T-helper 9 cell (primary cell): ENCODE measurements at places on chromosomes 2 and 18.

DNA sequence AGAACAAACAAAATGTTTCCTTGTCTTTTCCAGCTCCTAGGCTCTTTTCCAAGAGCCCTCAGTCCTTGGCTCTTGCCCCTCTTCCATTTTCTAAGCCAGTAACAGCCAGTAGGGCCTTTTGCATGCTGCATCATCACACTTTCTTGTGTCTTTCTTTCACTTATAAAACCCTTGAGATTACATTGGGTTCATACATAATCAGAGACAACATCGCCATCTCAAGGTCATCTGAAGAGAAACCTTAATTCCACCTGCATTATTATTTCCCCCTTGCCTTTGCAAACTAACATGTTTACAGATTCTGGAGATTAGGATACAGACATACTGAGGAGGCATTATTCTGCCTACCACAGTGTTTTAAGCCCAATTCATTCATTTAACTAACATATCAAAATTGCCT is 697.3 kb downstream of the TRIB2 start:
- DNase-seq, result no peak

- DNase-seq, result no peak
These were observed 1.9 kb downstream of the M1AP start for GRCh38 chr2:74646201-74646600.

GRCh38 chr2:72183016-72183415 is 35.4 kb upstream of the CYP26B1 start:
- DNase-seq, result no peak

GRCh38 chr2:217218269-217219163 is 358.7 kb upstream of the TNP1 start:
- no peak for DNase-seq

DNA sequence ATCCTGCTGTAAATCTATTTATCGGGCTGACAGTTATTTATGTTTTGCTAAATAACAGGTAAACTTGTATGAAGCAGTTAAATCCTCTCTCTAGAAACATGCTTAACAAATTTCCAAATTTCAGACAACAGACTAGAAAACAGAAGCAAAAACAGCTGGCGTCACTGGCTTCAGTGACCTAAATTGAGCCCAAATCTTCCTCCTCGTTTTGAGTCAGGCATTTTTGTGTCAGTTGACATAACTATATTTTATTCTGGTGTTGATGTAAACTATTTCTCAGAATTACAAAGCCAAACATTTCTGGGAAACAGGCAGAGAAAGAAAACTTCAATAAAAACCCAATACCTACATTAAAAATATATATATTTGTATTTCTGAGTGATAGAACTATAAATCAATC is 21.7 kb downstream of the RBMS1 start:
- no peak for DNase-seq

DNA sequence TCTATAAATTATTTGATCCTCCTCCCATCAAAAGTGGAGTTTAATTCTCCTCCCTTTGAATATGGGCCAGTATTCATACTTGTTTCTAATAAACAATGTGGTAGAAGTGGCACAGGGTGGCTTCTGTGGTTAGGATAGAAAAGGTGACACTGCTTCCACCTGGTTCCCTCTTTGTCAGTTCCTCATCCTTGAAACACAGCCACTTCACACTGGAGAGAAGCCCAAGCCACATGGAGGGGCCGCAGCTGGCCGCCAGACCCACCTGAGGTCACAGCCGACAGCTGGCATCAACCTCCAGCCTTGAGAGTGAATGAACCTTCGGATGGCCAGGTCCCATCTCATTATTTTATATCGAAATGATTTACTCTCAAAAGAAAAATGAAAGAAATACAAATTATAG is 27.5 kb upstream of the SLC66A3 start:
- DNase-seq, result no peak

- DNase-seq, result no peak
These were observed 2.9 kb upstream of the GAL3ST2 start for GRCh38 chr2:241773511-241774418.

GRCh38 chr18:5196253-5197031 is 615 bp downstream of the AKAIN1 start:
- no peak for DNase-seq

GRCh38 chr2:40346535-40347354 is 105.1 kb downstream of the SLC8A1 start:
- no peak for DNase-seq

- DNase-seq, result no peak
These were observed 255.3 kb upstream of the AGAP1 start for GRCh38 chr2:235238537-235238936.

DNA sequence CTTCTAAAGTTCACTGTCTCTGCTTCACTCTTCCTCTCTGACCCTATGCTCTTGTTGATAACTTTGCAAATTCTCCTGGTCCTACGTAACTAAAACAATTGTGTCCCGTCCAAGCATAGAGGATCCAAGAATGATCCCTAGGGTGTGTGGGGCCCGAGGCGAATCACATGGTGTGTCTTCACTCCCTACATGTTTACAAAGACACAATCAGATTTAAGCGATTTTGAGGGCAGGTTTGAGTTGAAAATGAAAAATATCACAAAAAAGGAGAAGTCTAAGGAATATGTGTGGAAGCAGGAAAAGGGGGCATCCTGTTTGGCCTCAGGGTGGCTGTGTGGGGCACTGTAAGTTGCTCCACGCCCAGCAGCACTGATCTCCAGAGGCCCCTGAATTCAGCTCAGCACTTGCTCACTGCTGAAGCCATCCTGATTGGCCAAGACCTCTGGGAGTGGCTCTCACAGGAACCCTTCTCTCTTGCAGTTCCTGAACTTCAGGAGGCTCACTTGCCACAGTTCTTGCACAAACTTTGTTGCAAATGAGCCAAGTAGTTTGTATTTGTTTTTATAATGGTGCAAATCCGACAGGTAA is 363.6 kb downstream of the ZNF521 start:
- no peak for DNase-seq
